ENCODE measurements at places on chromosomes 7 and 10.
A peak's percentile ranks its signal among the peaks of the same experiment; 100 is the strongest.

DNA sequence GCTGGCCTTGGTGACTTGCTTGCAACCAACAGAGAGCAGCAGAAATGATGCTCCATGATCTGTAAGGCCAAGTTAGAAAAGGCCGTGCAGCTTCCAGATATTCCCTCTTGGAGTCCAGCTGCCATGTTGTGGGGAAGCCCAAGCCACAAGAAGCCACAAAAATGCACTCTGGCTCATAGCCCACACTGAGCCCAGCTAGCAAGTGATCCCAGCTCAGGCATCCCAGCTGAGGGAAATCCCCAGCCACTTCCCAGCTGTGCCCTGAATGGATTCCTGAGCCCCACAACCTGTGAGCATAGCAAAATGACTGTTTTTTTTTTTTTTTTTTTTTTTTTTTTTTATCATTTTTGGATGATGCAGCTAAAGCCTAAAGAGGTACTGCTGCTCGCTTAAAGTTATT, 11.1 kb upstream of the SDK1 start:
- no peak for DNase-seq

DNA sequence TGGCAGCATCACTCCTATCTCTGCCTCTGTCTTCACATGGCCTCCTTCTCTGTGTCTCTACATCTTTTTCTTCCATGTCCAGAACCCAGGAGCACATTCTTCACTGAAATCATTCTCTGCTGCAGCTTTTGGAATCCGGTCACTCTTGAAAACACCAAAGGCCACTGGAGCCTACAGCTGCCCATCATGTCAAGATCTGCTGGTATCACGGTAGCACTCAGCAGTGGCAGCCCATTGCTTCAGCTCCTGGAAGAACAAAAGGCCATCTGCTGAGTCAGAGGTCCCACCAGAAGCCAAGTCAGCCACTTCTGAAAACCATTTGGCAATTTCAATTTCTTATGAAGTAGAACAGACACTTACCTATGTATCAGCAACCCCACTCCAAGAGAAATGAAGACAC, 6.1 kb upstream of the PCBD1 start:
- no peak for DNase-seq

- no peak for DNase-seq
Observed at GRCh38 chr10:123463698-123464097, 202.5 kb upstream of the GPR26 start.

GRCh38 chr10:91603931-91604331, 28.9 kb downstream of the PPP1R3C start:
- no peak for DNase-seq

DNA sequence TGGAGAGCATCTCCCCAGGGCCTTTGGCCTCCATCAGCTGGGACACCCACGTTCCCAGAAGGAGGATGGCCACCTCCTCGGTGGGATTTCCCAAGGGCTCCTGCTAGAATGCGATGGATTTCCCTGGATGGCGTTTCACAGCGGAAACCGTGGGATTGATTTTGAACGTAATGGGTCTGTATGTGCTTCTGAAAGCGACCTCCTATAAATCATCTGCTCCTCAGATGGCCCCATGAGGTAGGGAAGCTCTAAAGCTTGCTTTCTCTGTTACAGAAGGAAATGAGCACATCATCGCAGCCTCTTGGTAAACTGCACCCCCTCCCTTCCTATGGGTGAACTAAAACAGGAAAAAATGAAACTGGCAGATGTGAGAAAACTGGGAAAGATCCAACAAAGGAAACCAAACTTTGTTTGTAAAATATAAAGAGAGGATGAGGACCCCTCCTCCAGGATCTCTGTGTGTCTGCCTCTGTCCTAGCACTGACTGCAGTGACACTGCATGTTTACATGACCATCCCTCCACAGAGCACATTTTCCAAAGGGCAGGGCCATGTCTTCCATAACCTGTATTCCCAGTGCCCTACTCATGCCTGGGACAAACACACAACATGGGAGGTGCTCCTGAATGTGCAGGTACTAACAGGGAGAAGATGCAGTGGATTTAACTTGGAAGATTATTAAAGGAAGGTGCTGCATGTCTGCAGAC, 57.6 kb downstream of the LYZL1 start:
- DNase-seq: no peak

GRCh38 chr10:127149501-127150081, 46.8 kb downstream of the INSYN2A start:
- no peak for DNase-seq

DNA sequence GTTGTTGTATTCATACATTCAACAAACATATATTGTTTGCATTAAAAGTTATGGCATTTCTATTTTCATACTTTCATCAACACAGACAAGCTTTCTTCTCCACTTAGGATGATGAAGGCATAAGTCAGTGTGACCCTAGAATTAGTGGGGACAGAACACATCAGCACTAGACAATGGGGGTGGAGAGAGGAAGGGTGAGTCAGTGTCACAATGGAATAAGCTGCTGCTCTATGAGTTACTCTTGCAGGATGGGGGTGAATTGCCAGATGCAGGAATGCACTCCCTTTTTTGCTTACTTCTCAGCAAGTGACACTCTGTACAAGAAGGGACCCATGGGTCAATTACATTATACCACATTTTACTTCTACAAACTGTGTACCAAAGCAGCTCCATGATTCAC, 74.0 kb downstream of the DGKI start:
- DNase-seq: no peak

DNA sequence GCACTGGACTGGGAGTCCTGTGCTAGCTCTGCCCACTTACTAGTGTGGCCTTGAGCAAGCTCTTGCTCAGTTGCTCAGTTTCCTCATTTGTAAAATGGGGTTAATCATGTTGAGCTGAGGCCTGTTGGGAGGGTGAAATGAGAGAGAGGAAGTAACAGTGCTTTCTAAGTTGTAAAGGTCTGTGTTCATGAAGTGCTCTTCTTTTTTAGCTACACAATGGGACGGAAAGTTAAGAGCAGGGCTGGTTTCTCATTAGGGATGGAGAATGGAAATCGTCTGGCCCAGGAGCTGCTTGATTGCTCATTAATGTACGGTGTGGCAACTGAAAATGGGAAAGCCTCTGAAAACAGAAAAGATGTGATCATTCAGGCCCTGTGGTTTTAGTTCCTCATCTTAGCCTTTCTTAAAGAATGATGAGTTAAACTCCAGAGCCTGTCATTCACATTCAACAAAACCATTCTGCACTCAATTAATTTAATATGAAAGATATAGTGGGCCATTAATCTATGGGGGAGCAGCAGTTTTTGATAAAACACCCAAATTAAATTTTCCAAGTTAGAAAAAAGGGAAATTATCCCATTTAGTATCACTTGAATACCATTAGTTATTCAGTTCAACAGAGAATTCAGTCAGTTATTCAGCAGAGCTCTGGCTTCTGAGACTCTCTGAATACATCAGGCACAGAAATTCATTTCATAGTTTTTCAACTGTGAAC, 60.5 kb downstream of the SH2D4B start:
- no peak for DNase-seq

GRCh38 chr10:120984221-120984620, 133.1 kb downstream of the WDR11 start:
- no peak for DNase-seq

- no peak for DNase-seq
Observed at GRCh38 chr7:47460251-47460989, 121.5 kb downstream of the TNS3 start.

DNA sequence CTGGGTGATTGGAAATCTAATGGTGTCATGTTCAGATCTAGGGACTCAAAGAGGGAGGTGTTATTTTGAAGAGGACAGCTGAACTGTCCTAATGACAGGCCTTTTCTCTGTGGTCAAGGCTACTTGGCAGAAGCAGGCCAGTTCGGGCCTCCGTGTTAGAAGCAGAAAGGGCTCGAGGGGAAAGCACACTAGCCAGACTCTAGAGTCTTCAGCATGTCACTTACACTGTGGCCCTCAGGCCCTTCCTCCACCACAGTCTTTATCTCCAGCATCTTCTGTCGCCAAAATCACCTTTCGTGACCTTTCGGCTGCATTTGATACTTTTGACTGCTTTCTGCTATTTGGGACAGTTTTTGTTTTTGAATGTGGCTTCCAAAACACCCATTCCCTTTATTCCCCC, 123.3 kb downstream of the CNNM2 start:
- no peak for DNase-seq

GRCh38 chr7:48183370-48183743, 12.1 kb downstream of the ABCA13 start:
- no peak for DNase-seq

DNA sequence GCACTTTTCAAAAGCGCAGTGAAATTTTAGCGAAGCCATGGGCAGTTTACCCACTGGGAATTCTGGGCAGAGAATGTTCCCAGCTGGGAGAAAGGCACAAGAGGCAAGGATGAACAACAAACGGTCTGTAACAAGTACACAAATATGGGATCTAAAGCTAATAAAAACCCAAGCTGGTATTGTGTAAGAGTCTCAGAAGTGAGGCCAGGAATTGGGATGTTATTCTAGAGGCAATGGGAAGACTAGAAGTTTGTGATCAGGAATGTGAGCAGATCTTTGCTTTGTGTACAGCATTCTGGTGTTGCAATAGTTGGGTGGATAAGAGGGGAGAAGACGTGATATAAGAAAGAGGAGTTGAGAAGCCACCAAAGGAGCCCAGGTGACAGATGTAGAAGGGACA, 15.0 kb downstream of the FZD9 start:
- no peak for DNase-seq

DNA sequence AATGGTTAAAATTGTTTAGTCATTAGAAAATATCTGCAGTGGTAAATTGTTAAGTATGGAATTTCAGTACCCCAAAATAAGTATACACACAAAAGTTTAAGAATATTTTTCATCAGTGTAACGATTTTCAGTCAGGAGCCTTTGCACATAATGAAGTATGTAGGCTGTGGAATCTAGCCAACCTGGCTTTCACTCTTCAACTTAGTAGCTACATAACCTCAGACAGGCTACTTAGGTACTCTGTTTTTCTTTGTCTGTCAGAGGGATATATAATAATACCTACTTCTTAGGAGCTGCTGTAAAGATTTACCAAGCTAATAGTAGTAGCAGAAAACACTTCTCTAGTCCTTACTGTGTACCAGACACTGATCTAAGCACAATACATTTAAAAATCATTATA, 137.5 kb downstream of the ZEB1 start:
- no peak for DNase-seq

GRCh38 chr7:16647435-16647960, 1.5 kb downstream of the BZW2 start:
- DNase-seq: no peak

GRCh38 chr7:157905651-157906461, 569.1 kb downstream of the DNAJB6 start:
- no peak for DNase-seq

- DNase-seq: no peak
Observed at GRCh38 chr10:116721547-116722392, 20.6 kb downstream of the HSPA12A start.

DNA sequence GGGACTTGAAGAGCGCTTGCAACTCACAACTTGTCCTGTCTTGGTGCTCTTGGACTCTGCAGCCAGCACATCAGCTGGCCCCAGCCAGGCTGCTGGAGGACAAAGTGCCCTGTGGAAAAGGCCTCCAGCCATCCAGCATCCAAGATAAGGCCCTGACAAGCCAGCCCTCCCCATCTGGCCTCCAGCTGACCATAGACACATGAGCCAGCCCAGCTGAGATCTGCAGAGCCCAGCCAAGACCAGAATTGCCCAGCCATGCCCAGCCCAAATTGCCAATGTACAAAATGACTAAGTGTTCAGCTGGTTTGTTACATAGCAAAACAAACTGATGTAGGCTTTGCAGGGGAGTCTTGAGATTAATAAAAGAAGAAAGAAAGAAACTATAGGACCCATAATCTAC, 36.0 kb upstream of the FRMD4A start:
- no peak for DNase-seq

- DNase-seq: peak; percentile 58
Observed at GRCh38 chr7:150942001-150942590, 36.0 kb downstream of the KCNH2 start.

DNA sequence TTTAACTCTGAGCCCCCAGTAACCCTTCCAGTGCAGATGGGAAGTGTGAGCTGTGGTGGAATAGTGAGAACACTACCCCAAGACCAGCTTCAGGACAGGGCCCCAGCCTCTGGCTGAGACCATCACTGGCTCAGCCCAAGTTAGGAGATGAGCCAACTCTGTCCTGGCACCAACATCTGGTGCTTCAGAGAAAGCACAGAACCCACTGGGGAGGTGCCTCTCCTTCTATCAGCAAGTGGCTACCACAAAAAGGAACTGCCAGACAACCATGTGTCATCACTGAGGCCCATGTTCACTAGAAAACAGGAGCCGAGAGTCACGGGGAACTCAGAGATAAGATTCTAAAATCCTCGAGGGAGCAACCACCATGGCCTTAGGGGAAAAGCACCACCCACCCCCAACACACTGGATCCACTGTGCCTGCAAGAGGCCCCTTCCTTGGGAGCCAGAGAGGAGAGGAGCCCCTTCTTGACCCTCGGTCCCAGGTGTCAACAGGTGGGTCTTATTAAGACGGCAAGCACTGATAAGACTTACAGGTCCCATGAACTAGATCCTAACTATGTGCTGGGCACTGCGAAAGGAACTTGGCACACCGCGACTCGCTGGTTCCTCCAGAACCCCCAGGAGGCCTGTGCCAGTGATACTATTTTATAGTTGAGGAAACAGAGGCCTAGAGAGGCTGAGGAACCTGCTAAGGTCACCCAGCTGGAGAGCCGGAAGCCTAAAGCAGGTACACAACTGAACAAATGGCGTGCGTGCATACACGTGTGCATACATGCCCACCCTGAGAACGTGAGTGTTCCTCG, 102.7 kb downstream of the FAM53B start:
- DNase-seq: no peak
